ENCODE measurements at places on chromosomes 7 and 10.

GRCh38 chr7:139572071-139572470 is 48.6 kb downstream of the CLEC2L start:
- DNase-seq = no peak

GRCh38 chr7:355568-355967 is 65.6 kb downstream of the FOXL3 start:
- no peak for DNase-seq

GRCh38 chr10:104037261-104037951 is 48.3 kb downstream of the COL17A1 start:
- DNase-seq = no peak

GRCh38 chr10:47435081-47435480 is 48.8 kb downstream of the ANXA8 start:
- DNase-seq = no peak

- no peak for DNase-seq
These were observed 343.3 kb upstream of the MKI67 start for GRCh38 chr10:128469515-128469914.

- no peak for DNase-seq
These were observed 567.8 kb downstream of the IPMK start for GRCh38 chr10:57699944-57700343.

DNA sequence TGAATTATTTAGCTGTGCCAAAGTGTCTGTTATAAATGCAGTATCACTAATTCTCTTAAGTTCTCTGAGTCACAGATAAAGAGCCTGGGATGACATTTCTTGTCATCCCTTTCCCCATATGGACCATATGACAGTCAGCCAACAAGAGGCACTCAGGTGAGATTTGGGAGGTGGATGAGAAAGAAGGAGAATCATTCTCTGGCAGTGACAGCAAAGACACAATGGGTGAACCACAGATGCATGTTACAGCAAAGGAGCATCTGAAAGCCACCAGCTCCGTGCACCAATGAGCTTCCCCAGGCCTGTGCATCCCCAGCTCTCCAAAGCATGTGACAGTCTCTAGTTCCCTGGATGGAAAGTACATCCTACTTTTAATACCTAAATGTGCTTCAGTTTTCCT is 10.8 kb downstream of the GIMAP6 start:
- no peak for DNase-seq

DNA sequence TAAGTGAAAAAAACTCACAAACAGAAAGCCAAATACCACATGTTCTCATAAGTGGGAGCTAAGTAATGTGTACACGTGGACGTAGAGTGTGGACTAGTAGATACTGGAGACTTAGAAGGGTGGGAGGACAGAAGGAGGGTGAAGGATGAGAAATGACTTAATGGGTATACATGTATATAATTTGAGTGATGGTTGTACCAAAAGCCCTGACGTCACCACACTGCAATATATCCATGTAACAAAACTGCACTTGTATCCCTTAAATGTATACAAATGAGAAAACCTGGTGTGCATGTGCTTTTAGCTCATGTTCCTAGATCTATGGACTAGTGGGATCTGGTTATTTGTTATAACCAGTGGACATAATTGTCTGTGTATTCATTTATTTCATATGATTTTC is 48.5 kb upstream of the FGL2 start:
- DNase-seq = no peak

- DNase-seq = no peak
These were observed 60.5 kb downstream of the BICC1 start for GRCh38 chr10:58573144-58573543.

Data from H9 (cell line).